Stimulated activated CD4-positive, alpha-beta T cell treated with anti-CD3 and anti-CD28 coated beads, Interleukin-1b, Interleukin-23, amount 100 ng/mL, for 48 hours (primary cell): ENCODE measurements at places on chromosomes 16 and 17.

DNA sequence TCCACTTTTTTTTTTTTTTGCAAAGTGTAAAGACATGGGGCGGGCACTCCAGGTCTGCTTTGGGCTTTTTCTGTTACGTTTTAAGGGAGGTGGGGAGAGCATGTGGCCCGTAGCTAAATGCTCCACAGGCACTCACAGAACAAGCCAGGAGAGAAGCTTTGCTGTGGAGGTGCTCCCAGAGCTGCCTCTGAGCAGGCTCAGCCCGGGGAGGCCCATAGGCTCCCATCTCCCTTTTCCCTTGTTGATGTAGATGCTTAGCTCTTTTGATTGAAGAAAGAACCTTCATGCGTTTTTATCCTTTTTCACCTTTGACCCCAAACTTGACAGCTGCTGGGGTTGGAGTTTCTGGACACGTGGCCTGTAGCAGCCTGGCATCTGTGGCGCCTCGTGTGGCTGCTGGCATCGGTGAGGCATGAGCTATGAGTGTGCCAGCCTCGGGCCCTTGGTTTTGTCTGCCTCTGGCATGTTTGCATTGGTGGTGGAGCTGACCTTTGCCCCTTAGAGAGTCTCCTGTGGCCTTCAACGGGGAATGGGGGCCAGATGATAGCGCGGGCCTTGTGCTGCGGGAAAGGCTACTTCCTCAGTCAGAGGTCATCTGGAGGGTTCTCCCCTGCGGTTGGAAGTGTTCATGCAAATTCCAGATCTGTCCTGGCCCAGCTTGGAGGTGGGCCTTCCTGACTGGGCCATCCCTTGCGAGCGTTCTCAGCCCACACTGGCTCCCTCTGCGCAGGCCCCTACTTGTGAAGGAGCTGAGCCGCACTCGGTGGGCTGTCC lies 20.0 kb upstream of the IL17C start:
- DNase-seq: no peak

DNA sequence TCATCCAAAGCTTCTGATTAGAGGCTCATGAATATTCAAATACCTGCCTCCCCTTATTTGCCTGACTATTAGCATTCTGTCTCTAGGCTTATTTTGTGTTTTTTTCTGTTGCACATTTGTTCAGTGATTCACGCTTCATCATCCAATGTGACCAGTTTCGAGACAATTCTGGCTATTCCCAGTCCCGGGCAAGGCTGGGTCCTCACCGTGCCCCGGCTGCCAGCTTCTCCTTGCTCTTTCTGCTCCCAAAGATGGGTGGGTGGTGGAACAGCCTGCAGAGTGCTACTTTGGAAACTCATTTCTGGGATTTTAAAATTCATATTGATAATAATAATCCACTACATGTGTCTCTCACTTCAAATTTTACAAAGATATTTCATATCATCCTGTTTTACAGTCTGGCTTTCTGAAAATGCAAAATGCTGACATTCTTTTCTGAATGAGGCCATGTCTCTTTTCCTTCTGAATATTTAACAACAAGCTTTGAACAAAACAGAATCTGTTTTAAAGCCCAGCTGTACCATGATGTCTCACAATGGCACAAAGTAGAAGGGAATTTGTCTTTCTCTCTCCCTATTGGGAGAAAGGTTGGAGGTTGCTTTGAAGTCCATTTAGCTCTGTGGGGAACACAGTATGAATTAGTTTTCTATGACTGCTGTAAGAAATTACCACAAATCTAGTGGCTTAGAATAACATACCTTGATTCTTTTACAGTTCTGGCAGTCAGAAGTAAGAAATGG lies 116.9 kb upstream of the CDH13 start:
- no peak for DNase-seq

GRCh38 chr16:85580684-85581083 lies 32.4 kb upstream of the GSE1 start:
- no peak for DNase-seq

DNA sequence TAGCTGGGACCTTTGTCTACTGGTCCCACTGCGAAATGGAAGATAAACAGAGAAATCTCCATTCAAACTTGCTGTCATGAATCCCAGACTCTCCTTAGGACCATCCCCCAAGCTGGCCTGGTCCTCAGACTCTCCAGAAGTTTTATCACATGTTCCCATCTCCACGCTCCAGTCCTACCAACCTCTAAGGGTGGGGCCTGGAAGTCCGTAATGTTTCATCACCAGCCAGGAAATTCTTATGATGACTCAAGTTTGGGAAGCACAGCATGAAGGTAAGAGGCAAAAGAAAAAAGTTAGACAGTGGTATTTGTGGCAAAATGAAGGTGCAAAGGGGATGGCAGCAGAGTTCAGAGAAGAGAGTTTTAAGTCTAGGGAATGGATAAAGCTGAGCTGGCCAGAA lies 52.7 kb downstream of the ZNF18 start:
- no peak for DNase-seq

- DNase-seq: no peak
Observed at GRCh38 chr17:80861418-80861815, 130.2 kb upstream of the CHMP6 start.

GRCh38 chr16:9970796-9971195 lies 211.4 kb downstream of the GRIN2A start:
- no peak for DNase-seq
